CD14-positive monocyte (primary cell): ENCODE measurements at places on chromosomes 1 and 21. TPM values are rescaled to one million over a fixed set of nuclear protein-coding genes. Genes with fewer than 3 reads are reported as not detected.

The PPOX gene
- polyA plus RNA-seq = 10.8 TPM

The KCNJ15 gene
- polyA plus RNA-seq = 4.5 TPM

The VWA1 gene
- not detected for polyA plus RNA-seq

The EPHX1 gene
- polyA plus RNA-seq = 20.4 and 23.8 TPM in 2 replicates

The DYNLT5 gene
- polyA plus RNA-seq = 0.28 TPM

The NCMAP gene
- not detected in 2 replicates for polyA plus RNA-seq

The FCRLB gene
- polyA plus RNA-seq = 0.39 TPM

The ENAH gene
- polyA plus RNA-seq = 0.12 TPM in 1 of 2 replicates, not detected in the other

The PRMT6 gene
- 1.5 and 1.8 TPM in 2 replicates for polyA plus RNA-seq

The HES2 gene
- not detected in 2 replicates for polyA plus RNA-seq

The SGIP1 gene
- not detected for polyA plus RNA-seq

The CBR3 gene
- 0.32 TPM for polyA plus RNA-seq

The THEM5 gene
- polyA plus RNA-seq = not detected in 2 replicates

DNA sequence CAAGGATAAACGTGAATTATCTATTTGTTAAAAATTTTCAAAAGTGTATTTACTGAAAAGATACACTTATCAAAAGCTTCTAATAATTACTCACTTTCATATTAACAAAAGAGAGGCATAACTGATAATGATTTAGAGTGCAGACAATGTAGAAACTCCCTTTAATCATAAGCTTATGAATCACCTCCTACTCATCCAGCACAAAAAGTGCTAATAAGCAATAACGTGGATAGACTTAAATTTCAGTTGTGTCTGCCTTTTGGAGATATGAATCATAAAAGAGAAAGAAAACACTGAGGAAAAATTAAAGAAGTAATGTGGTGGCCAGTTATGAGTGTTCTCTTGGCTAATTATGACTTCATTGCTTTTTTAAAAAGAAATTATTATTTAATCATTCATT is 827.6 kb upstream of the B3GALT2 start:
- no peak for DNase-seq

GRCh38 chr1:165738794-165739193 is 29.9 kb downstream of the TMCO1 start:
- no peak for DNase-seq

DNA sequence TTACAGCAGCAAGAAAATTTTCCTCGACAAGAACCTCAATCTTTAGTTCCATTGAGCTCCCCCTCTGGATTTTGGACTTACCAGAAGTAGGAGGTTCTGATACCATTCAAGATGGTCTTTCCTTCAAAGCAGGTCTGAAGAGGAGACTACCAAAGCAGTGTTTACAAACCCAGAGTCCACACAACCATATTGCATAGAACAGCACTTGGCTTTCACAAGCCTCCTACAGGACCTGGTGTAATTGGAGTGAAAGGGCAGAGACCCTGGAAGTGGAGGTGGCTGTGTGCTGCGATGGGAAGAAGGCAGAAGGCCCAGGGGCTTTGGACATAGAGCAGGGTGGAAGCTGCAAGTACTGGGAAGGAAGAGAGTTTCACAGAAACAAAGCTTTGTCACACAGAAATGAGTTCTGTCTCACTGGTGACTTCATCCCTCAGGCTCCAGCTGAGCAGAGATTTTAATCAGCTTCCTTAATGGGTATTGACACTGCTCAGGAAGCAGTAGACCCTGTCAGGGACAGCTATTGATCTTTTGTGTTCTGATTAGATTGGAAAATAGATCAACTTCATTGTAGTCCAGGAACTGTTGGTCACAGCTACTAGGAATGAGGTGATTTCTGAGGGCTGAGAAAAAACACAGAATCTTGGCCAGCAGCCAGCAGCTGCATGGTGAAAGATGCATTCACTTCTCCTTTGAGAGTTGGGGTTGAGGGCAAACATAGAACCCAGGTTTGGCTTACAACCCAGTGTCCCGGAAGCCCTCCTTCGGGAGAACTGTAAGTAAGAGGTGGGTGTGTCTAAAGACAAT is 124.0 kb downstream of the SYT2 start:
- peak; percentile 45 for DNase-seq

DNA sequence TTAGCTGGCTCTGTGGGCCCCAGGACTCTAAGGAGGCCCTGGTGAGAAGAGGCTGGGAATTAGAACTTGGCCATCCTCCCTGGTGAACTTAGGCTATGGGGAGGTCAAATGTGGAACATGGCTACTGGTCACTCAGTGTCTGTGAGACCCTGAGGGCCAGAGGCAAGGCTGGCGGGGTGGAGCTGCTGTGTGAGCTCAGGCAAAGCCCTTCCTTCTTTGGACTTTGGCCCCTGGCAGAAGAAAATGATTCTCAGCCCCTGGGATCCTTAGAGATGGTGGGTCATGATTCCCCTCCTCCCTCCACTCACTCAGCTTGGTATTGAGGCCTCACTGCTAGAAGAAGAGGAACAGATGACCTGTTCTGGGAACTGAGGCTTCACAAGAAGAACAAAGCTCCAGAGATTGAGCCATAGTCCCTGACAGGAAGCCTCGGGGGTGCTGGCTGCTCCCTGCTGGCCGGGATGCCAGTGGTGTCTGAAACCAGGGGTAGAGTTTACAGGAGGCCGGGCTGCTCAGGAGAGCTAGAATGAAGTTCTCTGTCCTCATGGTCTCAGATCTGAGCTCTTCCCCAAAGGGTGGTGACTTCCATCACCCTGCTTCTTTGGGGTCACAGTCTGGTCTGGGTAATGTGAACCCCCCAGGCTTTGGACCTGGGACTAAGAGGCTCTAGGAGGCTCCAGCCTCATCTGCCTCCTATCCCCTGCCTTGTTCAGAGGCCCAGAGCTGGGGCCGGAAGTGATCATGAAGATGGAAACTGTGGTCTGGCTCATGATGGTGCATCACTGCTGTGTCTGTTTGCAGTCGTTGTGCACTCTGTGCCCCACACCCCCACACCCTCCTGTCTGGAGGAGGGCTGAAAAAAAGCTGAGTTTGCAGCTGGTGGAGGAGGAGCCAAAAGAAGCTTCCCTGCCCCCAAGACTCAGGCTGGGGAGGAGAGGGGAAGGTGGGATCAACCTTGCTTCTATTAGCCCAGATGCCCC is 905 bp downstream of the BTBD19 start:
- peak; percentile 90 for DNase-seq

DNA sequence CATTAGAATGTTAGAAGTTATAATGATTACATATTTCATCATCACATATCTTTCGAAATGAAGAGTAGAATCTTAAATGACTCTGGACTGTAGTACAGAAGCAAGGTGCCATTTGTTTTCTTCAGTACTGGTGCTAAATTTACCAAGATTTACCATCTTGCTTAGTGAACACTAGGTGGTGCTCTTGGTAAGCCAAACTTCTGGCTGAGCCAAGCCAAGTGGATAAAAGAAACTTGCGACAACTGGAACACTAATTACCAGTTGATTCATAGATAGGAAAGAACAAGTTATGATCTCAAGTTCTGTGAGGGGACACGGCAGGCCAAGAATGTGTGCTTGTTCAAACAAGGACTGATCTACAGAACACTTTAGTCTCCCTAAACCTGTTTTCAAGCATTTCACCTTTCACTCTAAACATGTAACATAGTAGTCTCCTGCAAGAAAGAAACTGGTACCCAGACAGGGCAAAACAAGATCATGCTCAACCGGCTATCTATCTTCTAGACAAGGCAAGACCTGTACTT is 19.8 kb downstream of the SPRTN start:
- DNase-seq = peak; percentile 74

- no peak for DNase-seq
Observed at GRCh38 chr1:155117610-155118009, 10.1 kb upstream of the EFNA1 start.

DNA sequence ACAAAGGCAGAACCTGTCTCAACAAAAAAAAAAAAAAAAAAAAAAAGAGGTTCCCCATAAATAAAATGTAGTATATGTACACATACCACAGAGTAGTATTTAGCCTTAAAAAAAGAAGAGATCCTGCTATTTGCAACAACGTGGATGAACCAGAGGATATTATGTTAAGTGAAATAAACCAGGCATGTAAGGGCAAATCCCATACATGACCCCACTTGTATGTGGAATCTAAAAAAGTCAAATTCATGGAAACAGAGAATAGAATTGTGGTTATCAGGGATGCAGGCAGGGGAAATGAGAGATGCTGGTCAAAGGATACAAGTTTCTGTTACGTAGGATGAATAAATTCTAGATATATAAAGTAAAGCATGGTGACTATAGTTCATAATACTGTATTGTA is 16.7 kb downstream of the SLC44A3 start:
- no peak for DNase-seq

GRCh38 chr21:33642896-33643657 is 776 bp downstream of the ITSN1 start:
- DNase-seq = no peak

GRCh38 chr1:1937061-1937460 is 18.0 kb upstream of the TMEM52 start:
- no peak for DNase-seq

DNA sequence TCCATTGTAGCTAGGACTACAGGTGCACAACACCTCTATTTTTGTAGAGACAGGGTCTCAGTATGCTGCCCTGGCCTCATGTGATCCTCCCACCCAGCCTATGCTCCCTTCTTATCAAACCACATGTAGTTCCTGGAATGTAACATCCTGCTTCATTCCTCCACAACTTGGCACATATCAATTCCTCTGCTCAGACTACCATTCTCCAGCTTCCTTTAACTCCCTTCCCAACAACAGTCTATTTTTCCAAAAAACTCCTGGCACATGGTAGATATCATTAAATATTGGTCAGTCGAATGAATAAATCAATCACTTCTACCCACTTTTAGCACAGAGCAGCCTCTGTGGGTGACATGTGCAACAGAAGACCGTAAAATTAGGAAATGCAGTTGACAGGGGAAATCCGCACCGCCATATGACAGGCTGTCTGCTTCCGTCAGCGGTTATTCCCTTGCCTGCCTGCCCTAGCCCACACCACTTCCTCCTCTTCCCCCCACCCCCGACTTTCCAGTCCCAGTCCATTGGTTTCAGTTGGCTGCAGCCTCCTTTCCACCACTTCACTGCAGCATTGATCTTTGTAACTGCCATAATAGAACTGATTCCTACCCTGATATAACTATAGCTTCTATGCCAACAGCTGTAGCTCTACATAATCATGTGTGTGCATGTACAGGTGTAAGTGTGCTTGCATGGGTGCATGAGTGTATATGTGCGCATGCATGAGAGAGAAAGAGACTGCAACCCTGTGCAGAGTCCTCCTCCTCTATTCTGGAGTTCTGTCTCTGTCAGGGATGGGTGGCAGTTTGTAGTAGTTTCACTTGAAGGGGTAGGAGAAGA is 6.8 kb upstream of the AKR1A1 start:
- peak; percentile 92 for DNase-seq

- DNase-seq = peak; percentile 19
Observed at GRCh38 chr1:158324395-158324794, 6.9 kb downstream of the CD1B start.

DNA sequence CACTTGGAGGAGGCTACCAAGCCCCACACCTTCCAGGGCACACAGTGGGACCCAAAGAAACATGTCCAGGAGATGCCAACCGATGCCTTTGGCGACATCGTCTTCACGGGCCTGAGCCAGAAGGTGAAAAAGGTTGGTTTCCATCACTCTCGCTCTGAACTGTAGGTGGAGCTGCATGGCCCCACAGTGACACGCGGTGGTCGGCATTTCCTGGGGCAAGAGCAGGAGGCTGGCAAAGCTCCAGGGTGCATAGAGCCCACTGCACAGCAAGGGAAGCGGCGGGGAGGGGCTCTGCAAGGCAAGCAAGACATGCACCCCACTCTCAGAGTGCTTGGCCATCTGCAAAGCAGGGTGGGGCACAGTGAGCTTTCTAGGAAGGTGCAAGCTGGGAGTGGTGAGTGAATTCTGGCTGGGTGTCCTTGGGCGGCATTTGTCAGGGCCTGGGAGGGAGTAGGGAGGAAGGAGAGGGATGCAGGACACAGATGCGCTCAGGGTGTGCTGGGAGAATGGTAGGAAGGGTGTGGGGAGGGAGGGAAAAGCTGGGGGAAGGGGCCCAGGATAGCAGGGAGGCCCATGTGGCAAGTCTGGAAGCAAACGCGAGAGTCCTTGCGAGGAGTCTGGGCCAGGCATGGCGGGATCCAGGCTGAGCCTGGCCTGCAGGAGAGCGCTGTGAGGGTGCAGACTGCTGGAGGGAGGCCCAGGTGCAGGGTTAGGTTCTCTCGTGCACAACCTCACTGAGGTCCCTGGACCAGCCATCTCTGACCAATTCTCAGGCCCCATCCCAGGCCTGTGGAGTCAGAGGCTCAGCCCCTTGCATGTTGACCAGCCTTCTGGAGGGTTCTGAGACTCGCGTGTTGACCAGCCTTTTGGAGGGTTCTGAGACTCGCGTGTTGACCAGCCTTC is 11.0 kb downstream of the TRPM2 start:
- DNase-seq = no peak

DNA sequence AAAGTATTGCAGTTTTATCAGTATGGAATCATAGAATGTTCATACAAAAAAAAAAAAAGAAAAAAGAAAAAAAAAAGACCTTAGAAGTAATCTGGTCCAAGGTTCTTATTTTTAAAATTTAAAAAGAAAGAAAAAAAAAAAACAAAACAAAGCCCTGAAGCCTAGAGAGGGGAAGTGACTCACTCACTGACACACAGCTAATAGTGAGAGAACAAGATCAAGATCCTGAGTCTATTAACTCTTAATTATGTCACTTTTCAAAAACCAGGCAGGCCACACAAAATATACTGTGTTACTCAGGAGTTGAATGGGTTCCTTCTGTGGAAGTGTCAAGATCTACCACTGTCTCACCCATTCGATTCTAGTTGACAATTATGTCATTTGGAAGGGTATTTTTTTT is 433.9 kb upstream of the DAB1 start:
- no peak for DNase-seq

DNA sequence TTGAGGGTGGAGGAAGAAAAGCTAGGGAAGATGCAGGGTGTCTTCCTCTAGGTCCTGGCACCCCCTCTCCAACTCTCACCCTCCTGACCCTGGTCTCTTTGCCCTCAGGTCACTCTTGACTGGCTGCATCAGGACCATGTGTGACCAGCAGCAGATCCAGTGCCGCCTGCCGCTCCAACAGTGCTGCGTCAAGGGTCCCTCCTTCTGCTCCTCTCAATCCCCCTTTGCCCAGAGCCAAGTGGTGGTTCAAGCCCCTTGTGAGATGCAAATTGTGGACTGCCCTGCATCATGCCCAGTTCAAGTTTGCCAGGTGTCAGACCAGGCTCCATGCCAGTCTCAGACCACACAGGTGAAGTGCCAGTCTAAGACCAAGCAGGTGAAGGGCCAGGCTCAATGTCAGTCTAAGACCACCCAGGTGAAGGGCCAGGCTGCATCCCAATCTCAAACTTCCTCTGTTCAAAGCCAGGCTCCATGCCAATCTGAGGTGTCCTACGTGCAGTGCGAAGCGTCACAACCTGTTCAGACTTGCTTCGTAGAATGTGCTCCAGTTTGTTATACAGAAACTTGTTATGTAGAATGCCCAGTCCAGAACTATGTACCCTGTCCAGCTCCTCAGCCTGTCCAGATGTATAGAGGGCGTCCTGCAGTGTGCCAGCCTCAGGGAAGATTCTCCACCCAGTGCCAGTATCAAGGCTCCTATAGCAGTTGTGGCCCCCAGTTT is 1.8 kb downstream of the KPRP start:
- no peak for DNase-seq

- no peak for DNase-seq
Observed at GRCh38 chr1:230746617-230747016, 571 bp upstream of the CAPN9 start.
